Fibroblast of skin of left biceps (primary cell): ENCODE measurements at places on chromosomes 3 and 15.

DNA sequence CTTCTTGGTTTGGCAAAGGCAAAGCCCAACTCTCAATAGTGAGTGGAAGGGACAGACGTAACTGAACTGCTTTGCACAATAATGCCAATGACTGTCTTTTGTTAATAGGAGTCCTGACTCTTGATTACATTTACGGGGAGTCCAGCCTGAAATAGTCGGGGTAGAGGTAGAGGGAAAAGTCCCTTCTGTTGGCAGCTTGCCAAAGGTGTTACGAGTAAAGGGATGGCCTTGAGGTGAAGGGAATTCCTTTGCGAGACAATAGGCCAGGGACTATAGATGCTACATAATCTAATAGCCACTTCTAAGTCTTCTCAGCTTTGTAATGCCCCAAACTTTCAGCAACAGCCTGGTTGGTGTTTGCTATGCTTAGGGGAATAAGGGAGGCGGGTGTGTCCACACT is 2.2 kb upstream of the SENP2 start:
- no peak for DNase-seq

DNA sequence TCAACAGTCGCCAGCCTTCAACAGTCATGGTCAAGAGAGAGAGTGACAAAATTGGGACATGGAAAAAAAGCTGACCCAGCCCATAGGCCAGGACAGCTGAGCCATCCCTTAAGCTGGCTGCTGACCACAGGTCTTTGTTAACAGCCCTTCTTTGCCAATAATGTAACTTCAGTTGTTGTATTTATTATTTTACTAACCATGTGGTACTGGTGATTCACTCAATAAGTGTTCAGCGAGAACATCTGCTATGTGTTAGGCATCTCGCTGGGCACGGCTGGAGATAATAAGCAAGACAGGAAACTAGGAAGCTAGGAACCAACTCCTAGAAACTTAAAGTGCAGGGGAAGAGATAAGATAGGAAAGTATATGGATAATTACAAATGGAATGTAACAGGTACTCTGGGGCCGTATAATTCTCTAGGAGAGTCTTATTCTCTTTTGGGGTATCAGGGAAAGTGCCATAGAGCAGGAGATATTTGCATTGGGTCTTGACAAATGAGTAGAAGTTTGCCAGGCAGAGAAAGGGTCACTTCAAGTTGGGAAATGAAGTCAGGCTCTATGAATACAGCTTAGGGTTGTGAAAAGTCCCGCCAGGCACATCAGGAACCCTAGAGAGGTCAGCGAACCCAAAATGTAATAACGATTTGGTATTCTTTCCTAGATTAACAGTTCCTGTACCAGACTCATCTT is 84.0 kb upstream of the TRA2B start:
- DNase-seq = peak; percentile 72

DNA sequence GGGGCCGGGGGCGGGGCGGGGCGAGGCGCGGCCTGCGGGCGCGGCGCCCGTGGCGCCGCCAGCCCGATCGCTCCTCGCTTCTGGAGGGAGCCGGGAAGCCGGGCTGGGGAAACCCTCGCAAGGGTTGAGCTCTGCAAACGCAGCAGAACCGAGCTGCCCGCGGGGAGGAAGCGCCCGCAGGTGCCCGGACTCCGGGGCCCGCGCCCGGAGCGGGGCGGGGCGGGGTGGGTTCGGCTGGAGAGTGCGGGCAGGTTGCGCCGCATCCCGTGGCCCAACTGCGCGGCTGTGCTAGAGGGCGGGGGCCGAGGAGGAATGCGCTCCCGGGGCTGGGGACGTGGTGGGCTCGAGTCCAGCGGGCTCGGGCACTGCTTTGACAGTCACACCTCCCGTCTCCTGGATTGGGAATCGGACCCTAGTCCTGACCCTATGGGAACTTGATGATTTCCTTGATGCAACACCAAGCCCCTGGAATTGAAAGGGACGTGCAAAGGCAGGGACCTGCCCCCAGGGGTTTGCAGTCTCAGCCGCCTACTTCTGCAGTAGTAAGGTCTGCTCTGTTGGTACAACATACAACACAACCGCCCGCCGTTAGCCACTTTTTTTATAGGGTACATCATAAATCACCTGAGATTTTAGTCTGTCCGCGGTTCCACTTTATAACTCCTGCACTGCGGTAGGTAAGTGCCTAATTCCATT is 34.3 kb downstream of the ZBTB38 start:
- DNase-seq = no peak

GRCh38 chr3:16052964-16053363 is 121.5 kb upstream of the GALNT15 start:
- no peak for DNase-seq

GRCh38 chr3:86785386-86785785 is 205.6 kb downstream of the VGLL3 start:
- DNase-seq = no peak

- no peak for DNase-seq
These were observed 24.5 kb upstream of the IDH2 start for GRCh38 chr15:90126596-90127435.

DNA sequence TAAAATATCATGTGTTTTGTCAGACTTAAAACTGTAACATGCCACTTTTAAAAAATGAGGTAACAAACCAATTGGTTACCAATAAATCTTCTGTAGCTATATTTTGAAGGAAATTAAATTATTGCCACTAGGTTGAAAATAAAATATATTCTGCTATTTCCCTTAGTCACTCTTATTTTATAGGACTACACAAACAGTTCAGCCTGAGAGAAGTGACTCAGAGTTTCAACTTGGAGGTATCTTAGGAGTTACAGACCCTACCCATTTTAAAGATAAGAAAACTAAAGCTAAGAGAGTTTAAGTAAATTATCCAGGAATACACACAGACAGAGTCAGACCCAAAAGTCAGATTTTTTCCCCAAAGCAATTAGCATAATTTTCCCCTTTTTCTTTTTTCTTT is 65.1 kb downstream of the PIK3CB start:
- DNase-seq = no peak

DNA sequence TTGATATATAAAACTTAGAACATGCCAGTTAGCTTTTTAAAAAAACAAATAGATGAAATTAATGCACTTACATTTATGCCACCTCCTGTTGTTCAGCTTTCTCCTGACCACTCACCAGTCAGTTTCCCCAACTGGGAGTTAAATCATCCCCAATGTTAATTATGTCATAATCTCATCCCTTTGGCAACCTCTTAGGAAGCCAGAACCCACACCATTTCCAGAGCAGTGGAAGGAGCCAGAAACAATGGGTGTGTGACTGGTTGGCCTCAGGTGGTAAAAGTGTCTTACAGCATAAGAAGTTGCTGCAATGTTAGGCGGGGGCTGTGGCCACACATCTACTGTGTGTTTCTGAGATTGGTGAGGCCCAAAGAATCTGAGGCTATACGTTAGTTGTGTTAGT is 46.5 kb upstream of the MITF start:
- no peak for DNase-seq
